CD8-positive, alpha-beta memory T cell (primary cell): ENCODE measurements at places on chromosomes 7 and 10. TPM values are rescaled to one million over a fixed set of nuclear protein-coding genes. Genes with fewer than 3 reads are reported as not detected.

Gene SUGCT
- total RNA-seq, result 1.4 TPM

Gene NODAL
- not detected for total RNA-seq

Gene NXPH1
- total RNA-seq, result not detected

Gene CYP3A4
- not detected for total RNA-seq

Gene AKR1C8
- total RNA-seq, result 0.20 TPM

Gene SFTPD
- not detected for total RNA-seq

- DNase-seq, result no peak
Measured at GRCh38 chr7:36045326-36045725, 107.7 kb upstream of the EEPD1 start.

DNA sequence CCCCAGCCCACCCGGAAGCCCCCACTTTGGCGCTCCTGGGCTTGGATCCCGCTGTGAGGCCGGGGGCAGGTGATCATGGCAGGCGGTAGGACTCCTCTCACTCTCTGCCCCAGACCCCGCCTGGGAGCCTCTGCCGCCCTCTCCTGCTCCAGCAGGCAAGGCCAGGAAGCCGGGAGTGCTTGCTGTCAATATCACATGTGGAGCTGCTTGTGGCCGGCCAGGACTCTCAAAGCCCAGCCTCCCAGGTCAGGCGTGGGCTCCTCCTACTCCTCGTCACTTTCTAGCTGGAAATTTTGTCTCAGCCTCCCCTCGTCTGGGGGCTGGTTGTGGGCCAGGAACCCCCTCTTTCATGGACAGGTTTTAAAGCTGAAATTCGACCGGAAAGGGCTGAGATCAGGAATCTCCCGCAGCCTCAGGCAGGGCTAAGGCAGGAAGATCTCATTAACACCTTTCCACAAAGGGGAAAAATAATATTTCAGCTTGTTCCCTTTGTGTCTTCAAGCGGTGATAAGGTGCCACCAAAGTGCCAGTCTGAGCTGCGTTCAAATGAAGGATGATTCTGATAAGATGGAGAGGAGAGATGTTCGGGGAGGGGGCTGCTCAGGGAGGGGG, 273.6 kb upstream of the PODXL start:
- DNase-seq, result no peak

GRCh38 chr7:128928882-128929788, 8.6 kb upstream of the IRF5 start:
- no peak for DNase-seq

GRCh38 chr10:79053081-79053434, 15.7 kb upstream of the ZMIZ1 start:
- DNase-seq, result no peak

GRCh38 chr10:125548356-125548755, 134.6 kb downstream of the TEX36 start:
- no peak for DNase-seq

DNA sequence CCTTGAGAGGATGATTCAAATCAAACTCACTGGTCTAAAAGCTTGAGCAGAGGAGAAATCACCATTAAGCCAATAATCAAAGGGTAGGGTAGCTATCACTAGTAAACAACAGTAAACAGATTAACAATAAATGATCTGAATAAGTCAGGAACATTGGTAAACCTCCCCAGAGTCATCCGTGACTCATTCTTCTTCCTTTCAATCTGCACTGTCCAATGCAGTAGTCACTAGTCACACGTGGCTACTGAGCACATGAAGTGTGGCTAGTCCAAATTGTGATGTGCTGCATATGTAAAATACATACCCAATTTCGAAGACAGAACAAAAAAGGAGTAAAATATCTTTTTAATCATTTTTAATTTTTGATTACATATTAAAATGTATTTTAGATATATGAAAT, 64.0 kb downstream of the ERCC6 start:
- DNase-seq, result no peak

DNA sequence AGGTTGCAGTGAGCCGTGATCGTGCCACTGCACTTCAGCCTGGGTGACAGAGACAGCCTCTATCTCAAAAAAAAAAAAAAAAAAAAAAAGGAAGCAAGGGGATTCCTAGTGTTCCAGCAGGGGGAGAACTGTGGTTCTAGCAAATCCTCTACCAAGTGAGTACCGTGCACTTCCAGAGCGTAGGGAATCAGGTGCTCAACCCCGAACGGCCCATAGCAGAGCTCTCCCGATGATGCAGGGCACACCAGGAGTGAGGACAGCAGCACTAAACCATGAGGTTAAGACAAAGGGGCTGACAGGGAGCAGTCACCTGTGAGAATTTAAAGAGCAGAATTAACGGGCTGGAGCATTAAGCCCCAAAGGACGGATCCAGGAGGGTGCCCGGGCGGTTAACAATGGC, 173.6 kb downstream of the PTPRN2 start:
- no peak for DNase-seq

DNA sequence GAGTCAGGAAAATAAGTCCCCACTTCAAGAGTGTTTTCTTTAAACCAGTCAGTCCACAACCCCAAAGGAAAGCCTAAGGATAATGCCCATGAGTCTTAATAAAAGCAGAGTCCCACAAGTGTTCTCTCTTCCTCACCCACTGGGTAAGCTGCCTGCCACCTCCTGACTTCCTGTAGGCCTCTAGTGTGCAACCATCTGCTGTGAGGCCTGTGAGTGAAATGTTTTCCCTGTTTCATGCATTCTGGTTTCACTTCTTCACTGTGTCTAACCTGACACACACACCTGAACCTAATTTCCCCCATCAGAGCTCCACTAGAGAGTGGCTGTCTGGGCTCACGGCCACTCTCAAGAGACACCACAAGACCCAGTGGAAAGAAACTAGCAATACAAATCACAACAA, 38.9 kb upstream of the GDF10 start:
- DNase-seq, result no peak

GRCh38 chr10:101207026-101207425, 22.2 kb downstream of the LBX1 start:
- no peak for DNase-seq

- DNase-seq, result no peak
Measured at GRCh38 chr10:86209726-86210125, 156.9 kb downstream of the GRID1 start.

DNA sequence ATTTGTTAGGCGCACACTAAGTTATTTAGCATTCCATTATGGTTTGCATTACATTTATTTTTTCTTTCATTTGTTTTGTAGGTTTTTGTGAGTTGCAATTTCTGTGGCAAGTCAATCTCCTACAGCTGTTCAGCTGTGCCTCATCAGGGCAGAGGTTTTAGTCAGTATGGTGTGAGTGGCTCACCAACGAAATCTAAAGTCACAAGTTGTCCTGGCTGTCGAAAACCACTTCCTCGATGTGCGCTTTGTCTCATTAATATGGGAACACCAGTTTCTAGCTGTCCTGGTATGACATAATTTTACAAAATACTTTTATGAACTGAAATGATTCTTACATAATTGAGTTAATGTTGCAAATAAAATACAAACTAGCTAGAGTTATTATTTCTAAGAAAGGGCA, 29.5 kb downstream of the MIOS start:
- no peak for DNase-seq

DNA sequence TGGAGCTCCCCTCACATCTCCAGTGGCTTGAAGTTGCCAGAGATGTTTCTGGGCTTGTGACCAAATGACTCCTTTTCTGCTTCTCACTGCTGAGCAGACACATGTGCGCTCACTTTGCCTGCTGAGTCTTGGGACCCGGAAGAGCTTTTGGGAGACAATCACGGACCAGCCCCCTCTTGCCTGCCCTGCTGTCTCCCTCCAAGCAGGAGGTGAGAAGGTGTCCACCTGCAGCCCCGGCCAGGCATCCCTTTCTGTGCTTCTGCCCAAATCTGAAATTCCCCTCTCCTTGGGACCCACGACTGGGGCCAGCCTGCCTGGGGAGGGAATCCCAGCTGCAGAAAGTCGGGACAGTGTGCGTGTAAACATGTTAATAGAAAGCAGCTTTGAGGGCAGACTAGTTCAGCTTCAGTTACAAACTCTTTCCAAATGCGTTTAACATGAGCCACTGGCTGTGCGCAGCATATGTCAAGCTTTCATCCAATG, 31.7 kb downstream of the HTRA1 start:
- no peak for DNase-seq

DNA sequence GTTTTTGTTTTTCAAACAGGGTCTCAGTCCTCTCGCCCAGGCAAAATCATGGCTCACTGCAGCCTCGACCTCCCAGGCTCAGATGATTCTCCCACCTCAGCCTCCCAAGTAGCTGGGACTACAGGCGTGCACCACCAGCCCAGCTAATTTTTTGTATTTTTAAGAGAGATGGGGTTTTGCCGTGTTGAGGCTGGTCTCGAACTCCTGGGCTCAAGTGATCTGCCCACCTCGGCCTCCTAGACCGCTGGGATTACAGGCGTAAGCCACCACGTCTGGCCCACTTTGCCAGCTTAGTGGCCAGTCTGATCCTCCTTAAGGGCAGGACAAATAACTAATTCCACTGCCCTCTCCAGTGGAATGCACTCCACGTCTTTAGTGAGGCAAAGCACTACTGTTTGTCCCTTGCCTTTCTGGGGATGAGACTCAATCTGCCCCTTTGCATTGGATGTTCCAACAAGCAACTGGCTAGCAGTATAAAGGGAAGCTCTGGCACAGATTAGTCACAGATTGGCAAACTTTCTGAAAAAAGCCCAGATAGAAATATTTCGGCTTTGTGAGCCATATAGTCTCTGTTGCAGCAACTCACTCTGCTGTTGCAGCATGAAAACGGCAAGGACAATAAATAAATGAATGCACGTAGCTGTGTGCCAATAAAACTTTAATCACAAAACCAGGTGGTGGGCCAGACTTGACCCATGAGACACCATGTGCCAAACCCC, 143.8 kb upstream of the RHEB start:
- no peak for DNase-seq

- no peak for DNase-seq
Measured at GRCh38 chr7:112160771-112161150, 45.4 kb downstream of the DOCK4 start.

DNA sequence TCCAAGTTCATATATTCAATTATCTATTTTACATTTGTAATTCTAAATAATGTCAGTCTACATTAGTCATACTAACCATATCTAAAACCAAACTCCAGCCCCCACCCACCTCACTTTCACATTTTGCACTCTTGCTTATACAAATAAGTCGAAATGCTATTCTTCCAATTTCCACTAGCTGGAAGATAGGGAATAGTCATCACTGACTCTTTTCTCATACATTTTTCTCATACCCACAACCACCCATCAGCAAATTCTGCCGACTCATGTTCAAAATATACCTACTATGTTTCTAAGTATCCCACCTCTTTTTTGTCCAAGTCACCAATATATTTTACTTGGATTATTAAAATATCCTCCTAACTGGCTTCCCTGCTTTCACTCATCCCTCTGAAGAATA, 93.2 kb upstream of the DGKB start:
- no peak for DNase-seq

GRCh38 chr10:130136226-130137089, at the start of gene GLRX3:
Gene GLRX3 (plus strand): TSS chr10:130136391. CDS start chr10:130136421, 30 bp downstream.
- peak; percentile 90 for DNase-seq

DNA sequence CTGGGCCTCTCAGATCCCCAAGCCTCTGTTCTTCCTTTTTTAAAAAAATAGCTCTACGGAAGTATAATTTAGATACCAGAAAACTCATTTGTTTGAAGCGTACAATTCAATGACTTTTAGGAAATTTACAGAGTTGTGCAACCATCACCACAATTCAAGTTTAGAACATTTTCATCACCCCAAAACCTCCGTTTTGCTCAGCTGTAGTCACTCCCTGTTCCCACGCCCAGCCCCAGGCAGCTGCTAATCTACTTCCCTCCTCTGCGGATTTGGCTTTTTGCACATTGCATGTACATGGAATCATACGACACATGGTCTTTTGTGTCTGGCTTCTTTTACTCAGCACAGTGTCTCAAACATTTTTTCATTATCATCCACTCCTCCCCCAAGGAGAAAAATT, 229.2 kb downstream of the TCF7L2 start:
- DNase-seq, result no peak
